ENCODE measurements at places on chromosomes 12 and 14. TPM values are rescaled to one million over a fixed set of nuclear protein-coding genes. Genes with fewer than 3 reads are reported as not detected.

DNA sequence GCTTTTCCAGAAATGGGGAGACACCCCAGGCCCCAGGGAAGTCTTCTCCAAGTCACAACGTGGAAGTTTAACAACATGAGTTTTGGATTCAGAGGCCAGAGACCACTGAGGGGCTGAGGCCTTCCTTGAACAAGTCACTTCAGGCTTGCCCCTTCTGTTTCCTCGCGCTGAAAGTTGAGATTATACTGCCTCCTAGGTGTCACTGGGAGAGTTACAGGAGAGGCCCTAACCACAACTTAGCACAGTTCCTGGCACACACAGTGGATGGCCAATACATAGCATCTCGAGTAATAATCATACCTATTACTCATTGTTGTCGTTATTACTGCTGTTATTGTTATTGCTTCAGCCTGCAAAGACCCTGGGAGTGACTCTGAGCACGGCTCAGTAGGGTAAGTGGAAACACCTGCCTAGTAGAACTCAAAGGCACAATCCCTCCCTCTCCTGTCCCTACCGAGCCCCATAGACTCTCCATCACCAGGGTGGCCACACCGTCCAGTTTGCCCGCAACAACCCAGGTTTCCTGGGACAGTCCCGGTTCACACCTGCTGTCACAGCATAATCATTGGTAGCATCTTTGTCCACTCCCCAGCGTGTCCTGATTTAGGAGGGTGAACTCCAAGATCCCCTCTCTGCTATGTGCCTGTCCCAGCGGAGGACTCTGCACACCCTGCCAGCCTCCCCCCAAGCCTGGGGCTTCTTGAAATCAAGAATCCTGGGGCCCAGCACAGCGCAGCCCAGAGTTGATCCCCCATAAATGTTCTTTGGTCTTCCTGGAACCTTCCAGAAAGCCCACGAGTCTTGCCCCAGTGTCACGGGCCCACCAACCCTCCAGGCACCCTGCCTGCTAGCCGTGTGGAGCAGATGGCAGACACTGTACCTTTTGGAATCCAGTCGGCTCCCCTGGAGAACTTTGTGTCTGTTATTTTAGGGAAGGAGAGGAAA lies 85.0 kb downstream of the SYNE3 start:
- DNase-seq: no peak

- no peak for DNase-seq
Observed at GRCh38 chr12:28415755-28416154, 225.5 kb downstream of the CCDC91 start.

- peak; percentile 60 for DNase-seq
Observed at GRCh38 chr12:75526655-75527511, 15.5 kb upstream of the KRR1 start.

- no peak for DNase-seq
Observed at GRCh38 chr12:112330706-112331105, 51.5 kb downstream of the HECTD4 start.

DNA sequence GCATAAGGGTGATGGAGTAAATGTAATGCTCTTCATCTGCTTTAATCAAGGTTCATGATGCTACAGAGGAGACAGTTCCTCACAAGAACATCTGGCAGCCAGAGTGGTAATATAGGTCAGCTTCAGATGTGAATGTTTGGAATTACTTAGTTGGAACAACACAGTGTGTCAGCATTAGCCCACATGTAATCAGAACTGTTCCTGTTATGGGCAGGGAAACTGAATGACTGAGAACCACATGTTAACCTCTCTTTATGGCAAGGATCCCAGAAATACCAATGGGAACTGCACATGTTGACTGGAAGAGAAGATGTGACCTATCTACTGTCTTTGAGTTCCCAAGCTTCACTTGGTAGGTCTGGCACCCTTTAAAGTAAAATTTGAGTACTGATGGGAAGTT lies 390.1 kb upstream of the PDE3A start:
- no peak for DNase-seq

- DNase-seq: no peak
Observed at GRCh38 chr12:69966839-69967238, 141.8 kb downstream of the MYRFL start.

- no peak for DNase-seq
Observed at GRCh38 chr12:90675106-90675505, 279.9 kb downstream of the CCER1 start.

GRCh38 chr12:57390174-57390573 lies 40.7 kb downstream of the R3HDM2 start:
- no peak for DNase-seq

GRCh38 chr14:61690039-61690438 lies 5.3 kb upstream of the HIF1A start:
- DNase-seq: no peak

- no peak for DNase-seq
Observed at GRCh38 chr12:103599274-103599673, 12.2 kb downstream of the STAB2 start.

- DNase-seq: no peak
Observed at GRCh38 chr14:101235335-101236103, 325.8 kb upstream of the DIO3 start.

ZFP36L1 gene
- polyA plus RNA-seq: 482 TPM

RIC8B gene
- polyA plus RNA-seq: 23.1 TPM

GRCh38 chr12:40697566-40698259 lies 5.5 kb downstream of the CNTN1 start:
- no peak for DNase-seq

DNA sequence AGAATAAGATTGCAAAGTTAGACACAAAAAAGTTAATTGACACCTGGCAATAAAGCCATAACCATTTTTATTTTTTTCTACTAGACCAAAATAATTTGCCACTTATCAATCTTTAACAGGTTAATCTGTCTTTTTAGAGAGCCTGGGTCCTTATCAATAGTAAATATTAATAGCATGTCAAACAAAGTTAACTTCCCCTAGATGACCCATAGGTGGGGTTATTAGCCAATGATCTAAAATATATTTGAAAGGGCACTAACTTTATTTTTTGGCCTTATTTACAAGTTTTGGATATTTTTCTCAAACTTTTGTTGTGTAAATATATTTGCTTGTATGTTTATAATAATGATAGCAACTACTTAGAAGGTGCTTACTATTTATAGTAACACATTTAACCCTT lies 3.9 kb downstream of the ANKRD33 start:
- DNase-seq: no peak

SLC24A4 gene
- 0.25 TPM for polyA plus RNA-seq

POP5 gene
- 49.1 TPM for polyA plus RNA-seq

RASSF3 gene
- polyA plus RNA-seq: 36.2 TPM

DNA sequence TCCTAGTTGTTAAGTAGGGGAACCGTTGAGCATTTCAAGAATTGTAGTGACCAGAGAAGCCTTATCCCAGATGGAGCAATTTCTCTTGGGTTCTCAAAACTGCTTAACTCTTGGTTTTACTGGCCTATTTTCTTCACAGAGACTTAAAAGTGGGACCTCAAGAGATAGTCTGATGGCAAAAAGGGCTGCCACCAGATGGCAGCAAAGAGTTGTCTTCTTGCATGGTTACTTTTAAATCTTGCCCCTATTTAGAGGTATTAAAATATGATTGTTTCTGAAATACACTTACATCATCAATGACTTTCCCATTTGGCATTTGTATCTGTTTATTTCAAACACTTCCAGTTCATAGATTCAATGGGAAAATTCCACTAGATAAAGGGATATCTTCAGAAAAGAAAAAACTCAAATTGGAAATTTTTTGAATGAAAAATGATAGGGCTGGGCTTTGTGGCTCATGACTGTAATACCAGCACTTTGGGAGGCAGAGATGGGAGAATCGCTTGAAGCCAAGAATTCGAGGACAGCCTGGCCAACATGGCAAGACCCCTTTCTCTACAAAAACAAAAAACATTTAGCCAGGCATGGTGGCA lies 69.9 kb upstream of the CNTN1 start:
- peak; percentile 81 for DNase-seq

- DNase-seq: no peak
Observed at GRCh38 chr14:46985529-46986380, 334.2 kb upstream of the RPL10L start.

DNA sequence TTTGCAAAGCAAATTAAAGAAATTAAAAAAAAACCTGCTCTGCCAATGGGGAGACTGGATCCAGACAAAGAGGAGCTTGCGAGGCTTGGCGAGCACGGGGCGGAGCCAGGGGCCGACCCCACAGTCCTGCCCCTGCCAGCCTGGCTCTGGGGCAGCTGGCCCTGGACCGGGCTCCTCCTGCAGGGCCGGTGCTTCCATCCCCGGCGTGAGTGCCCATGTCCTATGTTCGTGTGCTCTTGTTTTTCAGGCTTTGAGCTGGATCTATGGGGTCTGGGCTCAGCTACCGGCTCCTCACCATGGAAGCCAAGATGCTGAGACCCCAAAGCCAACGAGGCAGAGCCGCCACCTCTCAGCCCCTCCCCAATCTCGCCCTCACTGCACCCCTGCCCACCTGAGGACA lies 176.8 kb downstream of the KIF26A start:
- DNase-seq: no peak

GRCh38 chr14:50607181-50607580 lies 47.2 kb downstream of the ATL1 start:
- no peak for DNase-seq

DNA sequence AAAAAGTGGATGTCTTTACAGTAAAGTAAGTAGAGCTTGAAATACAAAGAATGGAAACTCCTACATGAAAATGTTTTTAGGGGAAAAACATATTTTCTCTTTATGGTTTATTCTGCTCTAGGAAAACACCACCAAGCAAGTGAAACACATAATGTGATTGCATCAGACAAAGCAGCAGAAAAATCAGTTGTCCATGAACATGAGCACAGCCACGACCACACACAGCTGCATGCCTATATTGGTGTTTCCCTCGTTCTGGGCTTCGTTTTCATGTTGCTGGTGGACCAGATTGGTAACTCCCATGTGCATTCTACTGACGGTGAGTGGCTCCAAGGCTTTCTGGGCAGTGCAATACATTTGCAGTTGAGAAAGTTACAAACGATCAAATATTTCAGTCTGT lies 42.6 kb upstream of the PLEKHD1 start:
- DNase-seq: no peak

SERPINA12 gene
- polyA plus RNA-seq: not detected

- DNase-seq: no peak
Observed at GRCh38 chr14:98236314-98236713, 1035.7 kb downstream of the BCL11B start.

DNA sequence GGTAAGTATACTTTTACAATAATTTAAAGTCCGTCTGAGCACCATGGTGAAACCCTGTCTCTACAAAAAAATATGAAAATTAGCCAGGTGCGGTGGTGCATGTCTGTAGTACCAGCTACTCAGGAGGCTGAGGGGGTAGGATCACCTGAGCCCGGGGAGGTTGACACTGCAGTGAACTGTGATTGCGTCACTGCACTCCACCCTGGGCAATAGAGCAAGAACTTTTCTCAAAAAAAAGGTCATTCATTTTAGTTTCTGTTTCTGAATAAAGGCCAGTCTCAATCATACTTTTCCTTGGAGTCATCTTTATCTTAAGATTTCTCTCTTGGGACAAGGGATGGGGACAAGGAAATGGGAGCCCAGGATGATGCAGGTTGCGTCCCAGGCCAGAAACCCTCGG lies 12.9 kb downstream of the ANKRD13A start:
- DNase-seq: peak; percentile 65

ALG10B gene
- polyA plus RNA-seq: 13.0 TPM

DNA sequence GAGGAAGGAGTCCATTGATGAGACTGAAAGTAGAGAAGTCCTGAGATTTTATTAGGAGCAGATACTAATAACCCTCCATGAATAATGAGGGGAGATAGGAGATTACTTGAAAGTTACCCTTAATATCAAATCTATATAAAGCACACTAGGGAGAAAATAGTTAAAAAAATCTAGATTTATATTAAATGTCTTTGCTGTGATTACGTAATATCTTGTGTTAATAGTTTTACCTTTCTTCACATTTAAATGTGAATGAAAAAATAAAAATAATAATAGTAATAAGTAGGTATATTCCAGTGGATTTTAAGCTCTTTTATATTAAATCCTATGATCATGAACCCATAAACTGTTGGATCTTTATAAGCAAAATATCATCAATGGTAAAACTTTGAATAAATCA lies 267.3 kb upstream of the SYT10 start:
- no peak for DNase-seq

RDH16 gene
- polyA plus RNA-seq: 0.60 TPM

- DNase-seq: peak; percentile 33
Observed at GRCh38 chr14:92673601-92674150, 74.8 kb downstream of the LGMN start.

LUM gene
- 919 TPM for polyA plus RNA-seq

LTB4R gene
- 5.6 TPM for polyA plus RNA-seq

GRCh38 chr14:91415794-91416743 lies 1.6 kb downstream of the CCDC88C start:
- no peak for DNase-seq

DNA sequence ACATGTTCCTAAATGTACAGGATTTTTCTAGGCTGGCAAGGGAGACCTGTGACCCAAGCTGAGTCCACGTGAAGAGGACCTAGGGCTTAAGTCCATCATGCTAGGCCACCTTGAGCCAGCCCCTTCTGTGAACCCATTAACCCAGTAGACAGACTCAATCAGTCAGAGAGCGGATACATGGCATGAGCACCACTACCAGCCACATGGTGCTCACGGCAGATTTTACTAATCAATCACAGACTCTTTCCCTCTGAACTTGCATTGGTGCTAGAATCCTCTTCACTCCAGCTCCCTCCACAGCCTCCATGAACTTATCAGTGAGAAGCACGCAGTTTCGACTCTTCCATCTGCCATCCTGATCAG lies 9.0 kb downstream of the PHETA1 start:
- DNase-seq: no peak

COL2A1 gene
- polyA plus RNA-seq: 66.6 TPM

TAS2R19 gene
- polyA plus RNA-seq: 1.8 TPM

- DNase-seq: no peak
Observed at GRCh38 chr12:24921251-24922038, 27.5 kb downstream of the BCAT1 start.

DNA sequence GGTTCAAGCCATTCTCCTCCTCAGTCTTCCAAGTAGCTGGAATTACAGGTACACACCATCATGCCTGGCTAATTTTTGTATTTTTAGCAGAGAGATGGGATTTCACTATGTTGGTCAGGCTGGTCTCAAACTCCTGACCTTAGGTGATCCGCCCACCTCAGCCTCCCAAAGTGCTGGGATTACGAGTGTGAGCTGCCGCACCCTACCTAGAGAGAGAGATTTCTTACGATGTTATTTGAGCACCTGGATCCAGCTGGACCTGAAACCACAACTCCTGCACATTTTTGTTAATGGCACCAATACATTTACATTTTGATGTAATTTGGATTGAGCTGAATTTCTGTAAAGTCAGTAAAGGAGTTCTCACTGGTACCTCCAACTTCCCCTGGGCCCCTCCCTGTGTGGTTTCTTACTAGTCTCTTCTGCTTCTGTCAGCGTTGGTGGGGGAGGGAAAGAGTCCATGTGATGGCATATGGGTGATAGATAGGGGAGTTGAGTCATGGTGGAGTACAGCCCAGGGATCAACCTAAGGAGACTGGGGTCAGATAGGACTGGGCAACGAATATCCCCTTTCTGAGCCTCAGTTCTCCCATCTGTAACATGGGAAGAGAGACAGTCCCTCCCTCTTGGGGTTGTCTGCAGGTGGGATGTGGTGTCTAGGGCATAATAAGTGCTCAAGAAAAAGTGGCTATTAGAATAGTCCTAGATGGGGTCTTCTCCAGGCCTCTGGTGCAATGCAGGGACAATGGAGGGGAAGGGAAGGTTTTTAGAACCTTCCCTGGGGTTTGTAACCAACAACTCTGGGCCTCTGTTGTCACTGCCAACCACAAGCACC lies 83.3 kb upstream of the MED13L start:
- no peak for DNase-seq

Measured in left lung (tissue), 14 donors.